ENCODE measurements at places on chromosomes 7 and 10. TPM values are rescaled to one million over a fixed set of nuclear protein-coding genes. Genes with fewer than 3 reads are reported as not detected.

GRCh38 chr10:12699258-12699700 is 302.2 kb downstream of the CCDC3 start:
- DNase-seq: no peak

PHTF2 gene
- polyA plus RNA-seq: 17.2 TPM

- DNase-seq: no peak
These were observed 48.2 kb upstream of the ZMIZ1 start for GRCh38 chr10:79020605-79021004.

GRCh38 chr10:30051220-30051619 is 8.2 kb downstream of the JCAD start:
- DNase-seq: no peak

GRCh38 chr7:109335951-109336350 is 766.3 kb downstream of the DNAJB9 start:
- DNase-seq: no peak

HABP2 gene
- 0.19 TPM for polyA plus RNA-seq

GARIN1A gene
- polyA plus RNA-seq: 2.6 TPM

DNA sequence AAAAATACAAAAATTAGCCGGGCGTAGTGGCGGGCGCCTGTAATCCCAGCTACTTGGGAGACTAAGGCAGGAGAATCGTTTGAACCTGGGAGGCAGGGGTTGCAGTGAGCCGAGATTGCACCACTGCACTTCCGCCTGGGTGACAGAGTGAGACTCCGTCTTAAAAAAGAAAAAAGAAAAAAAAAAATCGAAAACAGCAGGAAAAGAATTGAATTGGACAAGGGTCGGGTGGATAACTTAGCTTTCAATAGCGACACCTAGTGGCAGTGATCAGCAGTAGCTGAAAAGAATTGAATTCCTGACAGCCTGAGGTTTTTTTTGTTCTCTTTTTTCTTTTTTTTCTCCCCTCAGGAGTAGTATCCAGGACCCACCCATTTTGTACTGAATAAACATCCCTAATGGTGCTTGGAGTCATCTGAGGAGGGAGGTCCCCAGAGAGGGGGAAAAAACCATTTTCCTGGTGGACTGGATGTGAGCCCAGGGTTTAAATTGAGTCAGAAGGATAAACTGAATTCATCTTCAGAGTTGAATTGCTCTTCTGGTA is 55.1 kb downstream of the CYCS start:
- peak; percentile 71 for DNase-seq

TMEM130 gene
- polyA plus RNA-seq: 3.9 TPM

DNA sequence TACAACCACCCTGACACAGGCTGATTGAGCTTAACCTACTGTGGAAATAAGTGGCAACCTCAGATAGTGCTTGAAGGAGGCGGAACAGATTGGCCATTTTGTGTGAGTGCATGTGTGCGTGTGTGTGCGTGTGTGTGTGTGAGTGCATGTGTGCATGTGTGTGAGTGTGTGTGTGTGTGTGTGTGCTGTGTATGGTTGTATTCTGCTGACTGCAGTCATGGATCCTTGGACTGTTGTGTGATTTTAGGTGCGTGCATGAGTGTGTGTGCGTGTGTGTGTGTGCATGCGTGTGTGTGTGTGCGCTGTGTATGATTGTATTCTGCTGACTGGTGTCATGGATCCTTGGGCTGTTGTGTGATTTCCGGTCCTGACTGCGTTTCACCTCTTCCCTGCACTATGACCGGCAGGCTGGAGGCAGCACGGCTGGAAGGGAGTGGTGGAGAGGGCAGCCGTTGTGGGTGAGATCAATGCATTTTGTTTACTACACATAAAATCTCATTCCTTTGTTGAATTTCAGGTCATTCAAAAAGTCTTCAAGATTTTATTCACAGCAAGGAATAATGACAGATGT is 6.3 kb downstream of the IQCE start:
- no peak for DNase-seq

DNA sequence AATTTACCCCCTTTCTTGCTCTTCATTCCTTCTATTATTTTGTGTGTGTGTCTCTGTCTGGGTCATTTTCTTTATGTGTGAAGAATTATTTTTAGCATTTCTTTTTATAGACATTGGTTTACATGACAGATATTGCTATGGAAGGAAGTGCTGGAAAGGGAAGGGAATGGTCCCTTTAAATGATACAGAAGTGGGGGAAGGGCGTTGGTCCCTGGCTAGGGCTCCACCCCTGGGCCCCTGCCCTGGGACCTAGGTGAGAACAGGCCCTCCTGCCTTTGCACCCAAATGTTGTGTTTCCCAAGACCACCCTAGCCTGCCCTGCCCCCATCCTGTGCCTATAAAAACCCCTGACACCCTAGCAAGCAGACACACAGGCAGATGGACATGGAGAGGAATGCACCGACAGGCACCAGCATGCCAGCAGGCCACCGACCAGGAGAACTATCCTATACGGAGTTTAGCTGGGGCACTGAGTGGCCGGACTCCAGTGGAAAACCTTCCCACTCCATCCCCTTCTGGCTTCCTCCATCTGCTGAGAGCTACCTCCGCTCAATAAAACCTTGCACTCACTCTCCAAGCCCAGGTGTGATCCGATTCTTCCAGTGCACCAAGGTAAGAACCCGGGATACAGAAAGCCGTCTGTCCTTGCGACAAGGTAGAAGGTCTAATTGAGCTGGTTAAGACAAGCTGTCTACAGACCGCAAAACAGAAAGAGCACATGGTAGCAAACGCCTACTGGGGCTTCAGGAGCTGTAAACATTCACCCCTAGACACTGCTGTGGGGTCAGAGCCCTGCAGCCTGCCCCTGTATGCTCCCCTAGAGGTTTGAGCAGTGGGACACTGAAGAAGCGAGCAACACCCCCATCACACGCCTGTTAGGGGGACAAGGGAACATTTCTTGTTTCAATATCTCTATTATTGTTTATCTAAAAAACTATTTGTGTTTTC is 515.7 kb downstream of the SORCS1 start:
- no peak for DNase-seq

DNA sequence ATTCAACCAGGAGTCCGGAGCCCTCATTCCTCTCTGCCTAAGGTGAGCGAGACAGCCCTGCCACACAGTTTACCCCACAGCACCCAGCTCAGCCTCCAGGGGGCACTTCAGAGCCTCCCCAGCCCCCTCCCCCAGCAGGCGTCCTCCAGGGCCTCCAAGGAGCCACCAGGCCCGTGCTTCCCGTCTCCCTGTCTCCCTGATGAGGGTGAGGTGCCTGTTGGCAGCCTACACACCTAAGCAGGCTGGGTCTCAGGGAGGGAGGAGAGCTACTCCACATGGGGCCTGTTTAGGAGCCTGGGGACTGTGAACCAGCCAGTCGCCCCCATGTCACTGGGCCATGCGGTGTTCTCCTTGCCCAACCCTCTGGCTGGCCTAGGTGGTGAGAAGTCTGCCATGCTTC is 28.9 kb upstream of the TRIM8 start:
- DNase-seq: no peak

GRCh38 chr10:43922335-43923280 is 273.9 kb upstream of the ZNF32 start:
- no peak for DNase-seq

- no peak for DNase-seq
These were observed 473.3 kb upstream of the FZD8 start for GRCh38 chr10:36115364-36115763.

VPS37D gene
- 2.8 TPM for polyA plus RNA-seq

GRCh38 chr7:71488308-71488707 is 356.4 kb downstream of the GALNT17 start:
- DNase-seq: no peak

- no peak for DNase-seq
These were observed 39.6 kb downstream of the KCNH2 start for GRCh38 chr7:150938566-150938965.

CYP2E1 gene
- 1.4 TPM for polyA plus RNA-seq

- no peak for DNase-seq
These were observed 15.5 kb downstream of the ELMO1 start for GRCh38 chr7:37433166-37433565.

DNA sequence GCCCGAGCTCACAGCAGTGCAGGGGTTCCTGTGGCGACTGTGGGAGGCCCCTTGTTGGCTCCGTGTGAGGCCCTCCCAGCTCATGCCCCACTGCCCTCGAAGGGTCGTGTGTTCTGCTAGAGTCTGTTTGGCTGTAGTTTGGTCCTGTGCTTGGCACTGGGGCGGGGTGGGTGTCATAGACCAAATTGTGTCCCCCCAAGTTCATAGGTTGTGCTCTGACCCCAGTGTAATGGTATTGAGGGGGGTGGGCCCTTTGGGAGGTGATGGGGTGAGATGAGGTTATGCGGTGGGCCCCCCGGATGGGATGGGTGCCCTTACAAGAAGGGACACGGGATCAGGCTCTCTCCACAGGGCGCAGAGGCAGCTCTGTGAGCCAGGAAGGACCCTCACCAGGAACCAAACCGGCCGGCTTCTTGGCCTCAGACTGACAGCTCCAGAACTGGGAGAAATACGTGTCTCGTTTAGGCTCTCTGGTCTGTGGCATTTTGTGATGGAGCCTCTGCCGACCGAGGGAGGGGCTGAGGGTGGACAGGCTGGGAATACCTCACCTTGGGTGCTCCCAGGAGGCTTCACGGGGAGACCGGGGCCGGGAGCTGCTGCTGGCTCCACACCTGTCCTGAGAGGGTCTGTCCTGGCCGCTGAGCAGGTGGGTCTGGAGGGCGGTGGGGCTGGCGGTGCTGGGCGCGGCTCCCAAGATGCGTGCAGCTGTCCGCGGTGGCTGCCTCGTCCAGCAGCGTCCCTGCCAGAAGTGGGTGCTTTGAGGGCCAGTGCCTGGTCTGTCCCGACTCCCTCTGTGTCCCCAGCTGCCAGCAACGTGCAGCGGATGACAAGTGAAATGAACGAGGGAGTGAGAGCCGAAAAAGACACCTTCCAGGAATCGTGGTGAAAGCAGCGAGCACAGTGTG is 89.4 kb downstream of the INPP5A start:
- no peak for DNase-seq

HPSE2 gene
- 0.25 TPM for polyA plus RNA-seq

DENND2A gene
- 41.9 TPM for polyA plus RNA-seq

Measured in forelimb muscle (tissue), 1 donor.